ENCODE measurements at places on chromosomes 4 and X.

- no peak for DNase-seq
Observed at GRCh38 chr4:69546134-69546765, 50.5 kb upstream of the UGT2B4 start.

- peak; percentile 80 for DNase-seq
Observed at GRCh38 chrX:154097003-154097588, 421 bp downstream of the MECP2 start.

GRCh38 chr4:128461291-128462102 lies 173.9 kb upstream of the PGRMC2 start:
- DNase-seq: no peak

- peak; percentile 50 for DNase-seq
Observed at GRCh38 chr4:153204728-153205648, 745 bp downstream of the TRIM2 start.

GRCh38 chrX:65859299-65859698 lies 180.6 kb downstream of the VSIG4 start:
- DNase-seq: no peak

DNA sequence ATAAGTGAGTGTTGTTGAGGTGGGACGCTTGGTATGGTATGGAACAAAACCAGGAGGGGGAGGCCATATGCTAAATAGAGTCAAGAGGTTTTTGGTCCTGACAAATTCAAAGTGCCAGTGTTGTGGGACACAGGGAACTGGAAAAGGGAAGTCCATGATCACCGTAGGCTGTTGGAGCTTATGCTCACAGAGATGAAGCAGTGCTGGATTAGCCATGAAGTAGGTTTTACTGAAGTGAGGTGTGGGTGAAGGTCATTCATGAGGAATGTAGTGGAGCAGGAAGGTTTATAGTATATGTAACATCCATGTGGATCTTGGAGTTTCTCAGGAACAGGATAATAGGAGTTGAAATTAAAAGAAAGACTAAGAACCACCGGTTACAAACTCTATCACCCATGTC lies 256.1 kb upstream of the PITX2 start:
- DNase-seq: no peak

DNA sequence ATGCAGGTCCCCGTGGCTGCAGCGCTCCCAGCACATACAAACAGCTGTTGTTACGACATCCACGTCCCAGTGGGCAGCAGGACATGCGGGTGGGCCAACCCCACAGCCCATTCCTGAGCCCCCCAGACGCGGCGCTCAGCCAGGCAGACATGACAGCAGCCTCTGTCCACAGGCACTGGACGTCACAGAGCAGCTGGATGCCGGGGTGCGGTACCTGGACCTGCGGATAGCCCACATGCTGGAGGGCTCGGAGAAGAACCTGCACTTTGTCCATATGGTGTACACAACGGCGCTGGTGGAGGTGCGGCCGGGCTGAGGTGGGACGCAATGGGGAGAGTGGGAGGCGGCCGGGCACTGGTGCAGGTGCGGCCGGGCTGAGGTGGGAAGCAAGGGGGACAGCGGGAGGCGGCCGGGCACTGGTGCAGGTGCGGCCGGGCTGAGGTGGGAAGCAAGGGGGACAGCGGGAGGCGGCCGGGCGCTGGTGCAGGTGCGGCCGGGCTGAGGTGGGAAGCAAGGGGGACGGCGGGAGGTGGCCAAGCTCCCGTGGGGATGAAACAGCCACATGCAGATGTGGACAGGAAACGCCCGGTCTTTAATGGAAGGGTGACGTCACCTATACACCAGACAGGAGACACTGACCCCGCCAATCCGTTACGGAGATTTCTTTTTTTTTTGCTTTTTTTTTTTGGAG lies 9.4 kb downstream of the PLCXD1 start:
- DNase-seq: no peak

GRCh38 chr4:12200226-12200625 lies 771.5 kb upstream of the HS3ST1 start:
- no peak for DNase-seq

- no peak for DNase-seq
Observed at GRCh38 chr4:40718586-40718985, 31.2 kb upstream of the NSUN7 start.

- no peak for DNase-seq
Observed at GRCh38 chrX:15366506-15367352, 17.5 kb downstream of the VEGFD start.

GRCh38 chrX:110171442-110171841 lies 146.4 kb downstream of the AMMECR1 start:
- DNase-seq: no peak

- DNase-seq: no peak
Observed at GRCh38 chr4:11618666-11619282, 190.1 kb upstream of the HS3ST1 start.

DNA sequence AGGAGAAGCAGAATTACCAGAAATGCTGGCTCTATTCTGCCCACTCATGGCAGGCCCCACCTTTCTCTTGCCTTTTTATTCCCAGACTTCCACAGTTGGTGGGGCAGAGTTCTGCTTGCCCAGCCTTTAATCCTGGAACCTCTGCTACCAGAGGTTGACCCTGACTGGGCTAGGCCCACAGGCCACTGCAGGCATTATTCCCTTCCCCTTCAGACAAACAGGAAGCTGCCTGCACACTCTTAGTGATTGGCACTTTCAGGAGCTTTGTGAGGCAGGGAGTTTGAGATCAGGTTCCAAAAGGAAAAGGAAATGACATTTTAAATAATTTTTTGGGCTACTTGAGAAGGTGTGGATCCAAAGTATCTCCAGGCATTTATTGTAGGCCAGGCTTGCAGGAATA lies 18.8 kb downstream of the MSN start:
- no peak for DNase-seq

GRCh38 chr4:1763550-1764080 lies 29.5 kb upstream of the FGFR3 start:
- DNase-seq: no peak

DNA sequence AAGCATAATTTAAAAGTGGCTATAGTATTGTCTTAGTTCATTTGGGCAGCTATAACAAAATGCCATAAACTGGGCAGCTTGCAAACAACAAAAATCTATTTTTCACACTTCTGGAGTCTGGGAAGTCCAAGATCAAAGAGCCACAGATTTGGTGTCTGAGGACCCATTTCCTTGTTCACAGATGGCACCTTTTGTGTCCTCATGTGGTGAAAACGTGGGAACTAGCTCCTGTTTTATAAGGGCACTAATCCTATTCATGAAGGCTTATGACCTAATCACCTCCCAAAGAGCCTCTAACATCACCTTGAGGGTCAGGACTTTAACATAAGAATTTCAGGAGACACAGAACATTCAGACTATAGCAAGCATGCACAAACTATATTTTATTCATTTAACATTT lies 126.5 kb upstream of the WDFY3 start:
- no peak for DNase-seq

Measured in CD4-positive, alpha-beta T cell treated with Interferon alpha-2 for 1 hour (primary cell).